Esophagus muscularis mucosa (tissue), 4 donors: ENCODE measurements at places on chromosomes 3 and 15. TPM values are rescaled to one million over a fixed set of nuclear protein-coding genes. Genes with fewer than 3 reads are reported as not detected.

GRCh38 chr3:31701286-31701685, 168.6 kb downstream of the STT3B start:
- no peak overlapping the region for H3K27ac ChIP-seq
- H3K4me3 ChIP-seq: no peak overlapping the region
- no peaks in the 10 kb centered on the region for H3K4me1 ChIP-seq
- H3K27me3 ChIP-seq: no peaks in the 10 kb centered on the region
- H3K36me3 ChIP-seq: no peaks in the 10 kb centered on the region

POTEB3 gene
- total RNA-seq: 0.11 TPM

GRCh38 chr15:99138491-99138982, 33.7 kb downstream of the SYNM start:
- peak overlapping the region; percentile 97 for H3K27ac ChIP-seq
- H3K36me3 ChIP-seq: peaks cover 23% of the 10 kb centered on the region
- H3K4me1 ChIP-seq: peaks cover 54% of the 10 kb centered on the region

FOXB1 gene
- total RNA-seq: not detected

DNA sequence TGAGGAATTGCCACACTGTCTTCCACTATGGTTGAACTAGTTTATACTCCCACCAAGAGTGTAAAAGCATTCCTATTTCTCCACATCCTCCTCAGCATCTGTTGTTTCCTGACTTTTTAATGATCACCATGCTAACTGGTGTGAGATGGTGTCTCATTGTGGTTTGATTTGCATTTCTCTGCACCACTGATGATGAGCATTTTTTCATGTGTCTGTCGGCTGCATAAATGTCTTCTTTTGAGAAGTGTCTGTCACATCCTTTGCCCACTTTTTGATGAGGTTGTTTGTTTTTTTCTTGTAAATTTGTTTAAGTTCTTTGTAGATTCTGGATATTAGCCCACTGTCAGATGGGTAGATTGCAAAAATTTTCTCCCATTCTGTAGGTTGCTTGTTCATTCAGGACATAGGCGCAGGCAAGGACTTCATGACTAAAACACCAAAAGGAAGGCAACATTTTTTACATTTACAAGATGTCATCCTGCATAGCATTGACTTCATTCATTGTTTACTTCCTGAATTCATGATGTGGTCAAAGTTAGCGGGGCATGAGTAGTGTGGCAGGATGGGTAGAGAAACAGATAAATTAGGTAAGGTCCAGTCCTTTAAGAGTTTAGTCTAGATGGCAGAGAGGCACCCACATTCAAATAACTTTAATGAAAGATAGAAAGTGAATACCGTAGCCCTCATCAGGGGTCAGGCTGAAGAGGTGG, 45.1 kb upstream of the LPP start:
- no peaks in the 10 kb centered on the region for H3K36me3 ChIP-seq
- H3K4me1 ChIP-seq: no peaks in the 10 kb centered on the region
- no peak for DNase-seq

GRCh38 chr15:68801572-68802148, 19.0 kb downstream of the ANP32A start:
- no peak overlapping the region for H3K27ac ChIP-seq
- H3K4me1 ChIP-seq: peaks cover 66% of the 10 kb centered on the region
- DNase-seq: no peak
- H3K36me3 ChIP-seq: no peaks in the 10 kb centered on the region

- H3K27ac ChIP-seq: no peak overlapping the region
- H3K4me1 ChIP-seq: no peaks in the 10 kb centered on the region
- H3K36me3 ChIP-seq: no peaks in the 10 kb centered on the region
- no peak for DNase-seq
- H3K27me3 ChIP-seq: no peaks in the 10 kb centered on the region
These were observed 350.7 kb upstream of the AZI2 start for GRCh38 chr3:28699283-28699682.

DNA sequence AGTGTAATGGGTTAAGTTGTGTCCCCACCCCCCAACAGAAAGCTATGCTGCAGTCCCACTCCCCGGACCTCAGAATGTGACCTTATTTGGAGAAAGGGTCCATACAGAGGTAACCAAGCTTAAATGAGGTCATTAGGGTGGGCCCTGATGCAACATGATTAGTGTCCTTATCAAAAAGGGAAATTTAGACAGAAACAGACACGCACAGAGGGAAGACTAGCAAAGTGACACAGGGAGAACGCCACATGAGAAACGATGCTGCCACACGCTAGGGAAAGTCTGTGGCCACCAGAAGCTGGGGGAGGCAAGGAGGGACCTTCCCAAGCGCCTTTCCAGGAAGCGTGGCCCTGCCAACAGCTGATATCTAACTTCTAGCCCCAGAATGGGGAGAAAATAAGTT, 65.4 kb downstream of the RPN1 start:
- no peaks in the 10 kb centered on the region for H3K4me1 ChIP-seq
- no peaks in the 10 kb centered on the region for H3K27me3 ChIP-seq
- no peak overlapping the region for H3K4me3 ChIP-seq

HYAL2 gene
- total RNA-seq: 37.4 TPM

TM4SF1 gene
- total RNA-seq: 79.9 TPM

CCNB2 gene
- not detected for total RNA-seq

DNA sequence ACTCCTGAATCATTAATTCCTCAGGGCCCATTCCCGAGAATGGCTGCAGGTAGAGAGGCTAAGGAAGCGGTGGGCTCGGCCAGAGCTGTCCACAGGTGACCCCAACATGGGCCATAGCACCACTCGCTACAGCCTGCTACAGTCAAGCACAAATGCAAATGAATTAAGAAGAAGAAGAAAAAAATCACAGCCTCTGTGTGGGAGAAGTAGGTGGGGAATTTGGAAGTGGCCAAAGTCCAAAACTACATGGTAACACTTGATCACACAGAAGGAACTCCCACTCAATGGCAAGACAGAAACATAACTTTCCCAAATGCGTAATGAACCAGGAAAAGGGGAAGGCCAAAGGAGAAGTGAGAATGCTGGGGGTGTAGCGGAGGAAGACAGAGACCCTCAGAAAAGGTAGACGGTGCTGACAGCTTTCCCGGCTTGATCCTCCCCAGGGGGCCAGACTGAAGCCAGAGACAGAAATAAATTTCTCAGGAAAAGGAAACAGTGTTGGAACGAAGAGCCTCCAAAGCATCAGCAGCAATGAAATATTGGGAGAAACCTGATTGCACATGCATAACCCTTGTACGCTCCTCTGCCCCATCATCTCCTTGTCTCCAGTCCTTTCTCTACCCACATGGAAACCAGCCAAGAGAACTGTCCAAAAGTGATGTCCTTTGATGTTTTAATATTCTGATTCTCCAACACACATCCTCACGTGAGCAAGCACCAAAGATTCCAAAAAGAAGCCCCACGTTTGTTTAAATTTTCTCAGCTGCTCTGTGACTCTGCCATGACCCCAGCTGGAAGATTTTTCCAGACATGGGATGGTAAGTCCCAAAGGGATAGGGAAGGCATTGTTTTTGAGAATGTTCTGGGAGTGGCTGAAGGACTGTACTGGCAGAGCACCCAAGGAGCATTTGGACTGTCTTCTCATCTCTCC, 107.6 kb downstream of the OXNAD1 start:
- DNase-seq: no peak
- H3K27me3 ChIP-seq: no peaks in the 10 kb centered on the region
- peaks cover 12% of the 10 kb centered on the region for H3K36me3 ChIP-seq
- H3K27ac ChIP-seq: peak overlapping the region; percentile 82
- H3K4me1 ChIP-seq: peaks cover 86% of the 10 kb centered on the region

- no peaks in the 10 kb centered on the region for H3K36me3 ChIP-seq
- no peak overlapping the region for H3K4me3 ChIP-seq
- H3K27ac ChIP-seq: no peak overlapping the region
- DNase-seq: no peak
- H3K4me1 ChIP-seq: peaks cover 21% of the 10 kb centered on the region
These were observed 35.1 kb downstream of the SLMAP start for GRCh38 chr3:57791245-57791644.

ZNF770 gene
- total RNA-seq: 18.5 TPM

DNA sequence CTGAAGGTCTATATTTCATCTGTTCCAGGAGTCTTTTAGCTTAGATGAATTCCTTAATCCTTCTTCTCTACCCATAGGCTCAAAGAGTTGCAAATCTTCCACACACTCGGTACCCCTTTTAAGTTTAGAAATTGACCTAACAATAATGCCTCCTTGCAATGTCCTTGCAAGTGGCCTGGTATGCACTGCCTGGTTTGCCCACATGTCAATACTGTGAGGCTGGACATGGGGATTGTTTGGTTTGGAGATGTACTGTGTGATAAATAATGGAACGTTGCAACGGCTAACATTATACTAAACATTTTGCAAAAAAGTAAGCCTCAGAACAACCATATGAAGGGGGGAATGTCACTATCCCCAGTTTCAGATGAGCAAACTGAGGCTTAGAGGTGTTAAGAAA, 22.4 kb upstream of the TPM1 start:
- H3K36me3 ChIP-seq: no peaks in the 10 kb centered on the region
- no peaks in the 10 kb centered on the region for H3K27me3 ChIP-seq
- H3K4me3 ChIP-seq: no peak overlapping the region

GRCh38 chr3:161550491-161551195, 54.0 kb downstream of the OTOL1 start:
- H3K27ac ChIP-seq: no peak overlapping the region
- H3K4me3 ChIP-seq: no peak overlapping the region
- H3K36me3 ChIP-seq: no peaks in the 10 kb centered on the region
- no peak for DNase-seq
- H3K4me1 ChIP-seq: no peaks in the 10 kb centered on the region

CCR1 gene
- total RNA-seq: 5.3 TPM

DNA sequence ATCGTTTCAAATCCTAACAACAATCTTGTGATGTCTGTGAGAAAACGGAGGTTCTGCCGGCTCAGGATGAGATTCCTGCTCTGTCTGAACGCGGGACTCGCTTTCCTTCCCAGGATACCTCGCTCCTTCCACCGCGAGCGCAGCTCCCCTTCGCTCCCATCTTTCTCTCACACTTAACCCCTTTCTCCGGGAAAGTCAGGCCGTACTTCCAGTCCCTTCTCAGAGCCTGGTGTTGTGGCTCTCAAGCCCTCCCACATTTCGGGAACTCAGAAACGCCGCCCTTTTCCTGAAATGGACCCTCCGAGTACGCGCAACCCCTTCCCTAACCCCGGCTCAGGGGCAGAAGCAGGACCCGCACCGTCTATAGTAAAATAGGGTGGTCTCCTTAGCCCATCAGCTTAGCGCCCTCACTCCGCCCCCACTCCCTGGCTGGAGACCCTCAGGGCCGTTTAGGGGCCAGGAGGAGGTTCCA, 378 bp upstream of the FEM1B start:
- DNase-seq: no peak
- no peaks in the 10 kb centered on the region for H3K27me3 ChIP-seq
- H3K36me3 ChIP-seq: no peaks in the 10 kb centered on the region
- H3K4me1 ChIP-seq: peaks cover 63% of the 10 kb centered on the region
- peak overlapping the region; percentile 99 for H3K27ac ChIP-seq

MRPS22 gene
- total RNA-seq: 45.8 TPM

- DNase-seq: no peak
- H3K27me3 ChIP-seq: no peaks in the 10 kb centered on the region
- H3K36me3 ChIP-seq: no peaks in the 10 kb centered on the region
- H3K4me1 ChIP-seq: no peaks in the 10 kb centered on the region
These were observed 435.6 kb upstream of the GRM7 start for GRCh38 chr3:6425289-6425820.

DNA sequence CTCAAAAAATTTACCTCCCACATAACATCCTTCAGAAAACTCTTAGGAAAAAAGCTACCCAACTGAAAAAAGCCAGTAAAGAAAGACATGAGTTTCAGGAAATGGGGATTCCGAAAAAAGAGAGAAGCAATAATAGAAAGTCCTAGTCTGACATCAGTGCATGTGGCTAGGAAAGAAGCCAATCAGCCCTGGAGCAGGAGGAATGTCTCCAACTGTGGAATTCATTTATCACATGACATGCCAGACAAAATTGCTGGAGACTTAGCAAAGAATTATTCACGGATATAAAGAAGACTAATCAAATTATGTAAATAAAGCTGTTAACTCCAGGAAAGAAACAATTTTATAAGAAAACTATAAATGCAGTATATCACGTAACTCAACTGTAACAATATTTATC, 258.9 kb upstream of the RARB start:
- H3K27ac ChIP-seq: peak overlapping the region; percentile 17
- H3K4me1 ChIP-seq: peaks cover 10% of the 10 kb centered on the region
- DNase-seq: no peak
- no peaks in the 10 kb centered on the region for H3K27me3 ChIP-seq
- no peaks in the 10 kb centered on the region for H3K36me3 ChIP-seq

- no peak for DNase-seq
- peaks cover 73% of the 10 kb centered on the region for H3K4me1 ChIP-seq
- H3K27ac ChIP-seq: peak overlapping the region; percentile 75
- no peaks in the 10 kb centered on the region for H3K27me3 ChIP-seq
- H3K4me3 ChIP-seq: no peak overlapping the region
- H3K36me3 ChIP-seq: no peaks in the 10 kb centered on the region
These were observed 4.3 kb downstream of the RBP1 start for GRCh38 chr3:139534992-139535879.

DNA sequence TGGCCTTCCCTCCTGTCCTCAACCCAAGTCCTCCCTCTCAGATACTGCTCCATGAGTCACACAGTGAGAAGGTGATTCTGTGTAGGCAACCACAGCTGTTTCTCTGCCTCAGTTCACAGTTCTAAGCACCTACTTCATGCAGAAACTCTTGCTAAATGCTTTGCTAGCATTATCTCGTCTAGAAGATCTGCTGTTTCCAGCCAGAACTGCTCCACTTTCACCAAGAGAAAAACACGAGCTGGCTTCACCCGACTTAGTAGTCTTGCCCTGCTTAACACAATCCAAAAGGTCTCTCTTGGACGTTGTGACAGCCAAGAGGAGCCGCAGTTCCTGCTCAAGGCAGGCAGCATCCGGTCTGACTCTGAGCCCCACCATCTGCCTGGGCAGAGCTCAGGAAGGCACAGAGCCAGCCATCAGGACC, 272.1 kb downstream of the UACA start:
- DNase-seq: no peak
- peaks cover 22% of the 10 kb centered on the region for H3K4me1 ChIP-seq
- no peak overlapping the region for H3K4me3 ChIP-seq
- no peaks in the 10 kb centered on the region for H3K36me3 ChIP-seq

GRCh38 chr3:103410231-103410630, 975.4 kb downstream of the ZPLD1 start:
- H3K27me3 ChIP-seq: no peaks in the 10 kb centered on the region
- no peaks in the 10 kb centered on the region for H3K36me3 ChIP-seq
- H3K27ac ChIP-seq: no peak overlapping the region

- H3K4me3 ChIP-seq: no peak overlapping the region
- peaks cover 49% of the 10 kb centered on the region for H3K36me3 ChIP-seq
- no peak overlapping the region for H3K27ac ChIP-seq
- no peaks in the 10 kb centered on the region for H3K4me1 ChIP-seq
These were observed 20.6 kb upstream of the ARF4 start for GRCh38 chr3:57617739-57618138.

ZNF80 gene
- total RNA-seq: not detected

- no peak for DNase-seq
- peaks cover 8% of the 10 kb centered on the region for H3K4me1 ChIP-seq
- H3K27me3 ChIP-seq: no peaks in the 10 kb centered on the region
- no peak overlapping the region for H3K4me3 ChIP-seq
These were observed 30.2 kb upstream of the VPS8 start for GRCh38 chr3:184781801-184782200.
